SJCRH30 (cell line): ENCODE measurements at places on chromosomes 7 and 10. TPM values are rescaled to one million over a fixed set of nuclear protein-coding genes. Genes with fewer than 3 reads are reported as not detected.
A peak's percentile ranks its signal among the peaks of the same experiment; 100 is the strongest.

Gene VGF
- total RNA-seq: 0.10 and 0.18 TPM in 2 replicates

Gene TFR2
- not detected in 2 replicates for total RNA-seq

Gene STEAP1
- 0.55 TPM in 1 of 2 replicates, not detected in the other for total RNA-seq

Gene ATG9B
- 0.08 TPM in 1 of 2 replicates, not detected in the other for total RNA-seq

Gene MKX
- 2.2 and 2.5 TPM in 2 replicates for total RNA-seq

Gene ALOX5
- total RNA-seq: not detected in 2 replicates

DNA sequence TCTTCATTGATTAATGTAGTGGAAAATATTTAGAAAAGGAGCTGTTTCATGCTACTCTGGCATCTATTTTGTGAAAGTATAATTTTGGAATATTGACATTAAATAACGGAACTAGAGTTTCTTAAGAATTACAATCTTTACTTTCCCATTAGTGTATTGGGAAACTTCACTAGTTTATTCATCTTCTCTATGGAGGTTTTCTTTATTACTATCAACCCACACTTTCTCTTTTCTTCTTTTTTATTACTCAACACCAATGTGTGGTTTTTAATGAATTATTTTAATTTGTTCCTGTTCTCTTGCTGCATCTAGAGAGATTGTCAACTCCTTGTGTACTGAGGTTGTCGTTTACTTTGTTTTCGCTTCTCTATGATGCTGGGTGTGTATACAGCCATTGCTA lies 20.4 kb upstream of the ITGB8 start:
- H3K27ac ChIP-seq: no peak overlapping the region
- H3K36me3 ChIP-seq: no peaks in the 10 kb centered on the region
- H3K4me3 ChIP-seq: no peak overlapping the region
- no peaks in the 10 kb centered on the region for H3K27me3 ChIP-seq
- DNase-seq: no peak

DNA sequence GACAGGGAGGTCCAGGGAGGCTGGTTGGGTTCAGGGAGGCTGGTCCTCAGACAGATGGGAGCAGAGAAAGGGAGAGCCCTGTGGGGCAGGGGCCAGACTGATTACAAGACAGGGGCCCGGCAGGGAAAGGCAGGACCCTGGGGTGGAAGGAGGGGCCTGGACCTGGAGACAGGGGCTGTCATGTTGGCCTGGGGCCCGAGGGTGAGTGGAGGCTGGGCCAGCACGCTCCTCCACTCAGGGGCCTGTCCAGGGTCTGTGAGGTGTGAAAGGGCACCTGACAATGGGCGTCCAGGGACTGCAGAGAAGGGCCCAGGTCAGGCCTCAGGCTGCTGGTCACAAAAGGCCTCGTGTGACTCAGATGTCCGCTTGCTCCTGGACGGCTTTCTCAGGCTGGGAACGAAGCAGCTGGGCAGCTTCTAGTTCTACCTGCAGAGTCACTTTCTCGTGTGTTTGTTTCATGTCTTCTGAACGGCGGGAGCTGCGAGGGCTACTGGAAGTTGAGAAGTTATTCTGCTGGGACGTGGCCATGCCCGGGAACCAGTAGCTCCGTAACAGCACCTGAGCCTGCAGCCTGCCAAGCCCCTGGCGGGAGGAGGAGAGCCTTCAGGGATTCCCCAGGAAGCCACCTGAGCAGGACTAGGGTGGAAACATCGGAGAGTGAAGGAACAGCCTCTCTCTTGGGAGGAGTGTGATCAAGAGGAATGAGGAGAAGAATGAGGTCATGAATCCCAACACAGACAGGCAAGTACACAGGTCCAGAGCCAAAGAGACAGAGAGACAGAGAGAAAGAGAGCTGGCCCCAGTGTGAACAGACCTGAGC lies 65.8 kb downstream of the KLF6 start:
- H3K36me3 ChIP-seq: no peaks in the 10 kb centered on the region
- H3K4me3 ChIP-seq: no peak overlapping the region
- H3K4me1 ChIP-seq: no peaks in the 10 kb centered on the region
- H3K27ac ChIP-seq: no peak overlapping the region

DNA sequence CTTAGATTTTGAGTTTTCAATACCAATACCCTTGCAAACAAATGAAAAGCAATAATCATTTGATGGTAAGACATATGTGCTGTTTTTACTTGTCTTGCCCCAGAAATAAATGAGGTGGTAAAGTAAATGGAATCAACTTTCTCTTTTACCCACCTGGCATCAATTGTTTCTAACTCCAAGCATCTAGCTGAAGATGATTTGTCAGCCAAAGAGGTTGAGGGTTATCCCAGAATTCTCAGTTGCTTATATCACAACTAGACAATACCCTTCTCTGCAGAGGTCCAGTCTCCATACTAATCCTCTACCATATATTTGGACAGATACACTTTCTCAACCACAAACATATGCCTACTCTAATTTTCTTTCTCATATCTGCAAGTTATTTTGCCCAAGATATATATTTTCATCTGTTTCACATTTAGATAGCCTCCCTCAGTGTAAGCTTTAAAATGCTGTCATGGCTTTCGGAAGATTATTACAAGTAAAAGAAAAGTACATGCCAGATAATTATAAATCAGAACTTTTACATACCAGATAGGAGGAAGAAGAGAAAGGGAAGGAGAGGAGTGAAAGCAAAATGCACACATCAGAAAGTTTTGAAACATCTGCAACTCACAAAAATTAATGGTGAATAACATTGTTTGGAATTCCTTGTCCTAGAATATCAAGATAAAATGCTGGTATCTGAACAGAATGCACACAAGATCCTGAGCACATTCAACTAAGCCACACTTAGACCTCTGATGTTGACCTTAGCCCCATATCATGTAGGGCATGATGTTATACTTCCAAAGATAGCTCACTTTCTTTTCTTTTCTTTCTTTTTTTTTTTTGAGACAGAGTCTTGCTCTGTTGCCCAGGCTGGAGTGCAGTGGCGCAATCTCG lies 146.6 kb downstream of the REEP3 start:
- no peaks in the 10 kb centered on the region for H3K27me3 ChIP-seq
- no peaks in the 10 kb centered on the region for H3K36me3 ChIP-seq
- no peak overlapping the region for H3K4me3 ChIP-seq
- peaks cover 39% of the 10 kb centered on the region for H3K4me1 ChIP-seq
- DNase-seq: no peak

DNA sequence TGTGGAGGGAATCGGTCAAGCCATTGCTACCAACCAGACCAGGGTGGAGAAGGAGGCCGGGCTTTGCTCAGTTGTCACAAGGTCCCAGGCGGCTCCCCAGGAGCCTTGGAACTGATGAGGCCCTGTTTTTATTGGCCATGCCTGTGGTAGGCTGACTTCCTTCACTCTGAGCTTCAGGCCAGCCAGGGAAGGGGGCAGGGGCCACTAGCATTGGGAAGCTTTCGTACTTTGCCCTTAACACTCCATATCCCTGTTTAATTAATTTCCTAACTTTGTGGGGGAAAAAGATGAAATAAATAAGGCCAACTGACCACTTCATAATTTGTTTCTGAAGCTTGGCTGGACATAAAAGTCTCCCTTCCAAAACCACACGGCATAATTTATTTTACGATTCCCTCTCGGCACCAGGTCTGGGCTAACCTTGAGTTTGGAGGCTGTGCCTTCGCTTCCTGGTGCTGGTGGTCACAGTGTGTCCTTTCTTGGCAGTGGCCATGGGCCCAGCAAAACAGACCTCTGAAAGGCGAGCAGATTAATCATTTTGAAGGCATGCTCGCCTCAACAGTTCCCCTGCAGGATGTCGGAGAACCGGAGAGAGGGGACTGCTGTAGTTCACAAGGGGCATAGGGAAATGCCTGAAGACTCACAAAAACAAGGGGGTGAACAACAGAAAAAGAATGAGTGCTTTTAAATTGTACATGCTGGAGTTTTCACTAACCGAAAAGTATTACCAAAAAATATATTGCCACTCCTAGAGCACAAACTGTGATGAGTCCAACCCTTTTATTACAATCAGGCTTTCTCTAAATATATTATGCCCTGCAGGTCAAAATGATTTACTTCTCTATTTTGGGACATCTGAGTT lies 966.0 kb downstream of the LRMDA start:
- no peak overlapping the region for H3K27ac ChIP-seq
- no peak for DNase-seq
- no peaks in the 10 kb centered on the region for H3K4me1 ChIP-seq
- H3K27me3 ChIP-seq: no peaks in the 10 kb centered on the region
- H3K4me3 ChIP-seq: no peak overlapping the region

DNA sequence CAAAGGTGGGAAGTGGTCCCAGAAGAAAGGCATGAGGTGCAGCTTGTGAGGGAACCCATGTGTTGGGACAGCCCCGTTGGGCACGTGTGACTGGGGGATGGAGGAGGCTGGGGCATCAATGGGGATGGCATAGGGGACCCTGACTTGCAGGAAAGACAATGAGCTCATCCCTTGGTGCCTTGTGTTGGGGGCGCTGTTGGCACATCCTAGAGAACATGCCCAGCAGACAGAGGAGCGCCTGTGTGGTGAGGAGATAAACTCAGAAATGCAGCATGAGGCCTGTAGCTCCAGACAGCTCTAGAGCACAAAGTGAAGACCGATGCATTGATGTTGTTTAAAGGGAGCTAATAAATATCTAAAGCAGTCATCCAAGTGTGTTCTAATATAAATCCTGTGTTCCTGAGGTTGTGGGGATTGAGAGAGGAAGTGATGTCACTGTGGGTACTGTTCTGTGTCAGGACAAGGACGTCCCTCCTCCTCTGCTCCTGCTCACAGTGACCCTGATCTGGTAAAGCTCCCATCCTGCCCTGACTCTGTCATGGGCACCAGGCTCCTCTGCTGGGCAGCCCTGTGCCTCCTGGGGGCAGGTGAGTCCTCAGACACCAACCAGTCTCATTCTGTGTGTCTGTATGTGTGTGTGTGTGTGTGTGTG lies 126.1 kb upstream of the PRSS58 start:
- no peaks in the 10 kb centered on the region for H3K27me3 ChIP-seq
- peak overlapping the region; percentile 9; the same call in 1 of the 2 replicates for H3K27ac ChIP-seq
- H3K36me3 ChIP-seq: no peaks in the 10 kb centered on the region
- DNase-seq: peak; percentile 36
- peak overlapping the region; percentile 21 for H3K4me3 ChIP-seq

DNA sequence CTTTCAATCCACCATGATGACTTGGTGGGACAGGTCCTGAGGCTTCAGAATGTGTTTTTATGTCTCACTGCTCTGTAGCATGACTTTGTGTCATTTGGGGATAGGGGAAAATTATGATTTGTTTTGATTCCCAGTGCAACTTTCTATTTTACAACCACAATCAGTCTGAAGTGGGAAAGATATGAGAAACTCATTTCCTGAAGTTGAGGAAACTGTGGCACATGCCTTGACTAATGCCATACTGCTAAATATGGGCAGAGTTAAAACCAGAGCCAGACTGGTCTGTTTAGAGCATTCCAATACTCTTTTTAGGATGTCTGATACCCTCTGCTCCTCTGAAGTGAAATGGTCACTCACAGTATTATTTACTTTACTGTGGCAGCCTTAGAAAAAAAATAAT lies 307.7 kb downstream of the ADRA2A start:
- no peak overlapping the region for H3K27ac ChIP-seq
- no peaks in the 10 kb centered on the region for H3K27me3 ChIP-seq
- H3K4me3 ChIP-seq: no peak overlapping the region

DNA sequence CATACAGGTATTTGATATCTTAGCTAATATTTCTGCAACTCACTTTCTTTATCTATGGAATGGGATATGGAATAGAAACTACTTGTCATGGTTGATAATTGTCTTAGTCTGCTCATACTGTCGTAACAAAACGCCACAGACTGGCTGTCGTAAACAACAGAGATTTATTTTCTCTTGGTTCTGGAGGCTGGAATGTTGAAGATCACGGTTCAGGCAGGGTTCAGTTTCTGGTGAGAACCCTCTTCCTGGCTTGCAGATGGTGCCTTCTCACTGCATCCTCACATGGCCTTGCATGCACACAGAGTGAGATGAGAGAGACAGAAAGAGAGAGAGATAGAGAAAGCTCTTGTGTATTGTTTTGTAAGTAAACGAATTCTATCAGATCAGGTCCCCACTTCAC lies 332.7 kb upstream of the MAGI2 start:
- H3K27ac ChIP-seq: no peak overlapping the region
- H3K36me3 ChIP-seq: no peaks in the 10 kb centered on the region
- H3K4me3 ChIP-seq: no peak overlapping the region
- H3K27me3 ChIP-seq: no peaks in the 10 kb centered on the region
- DNase-seq: no peak

GRCh38 chr10:60910543-60910942 lies 33.4 kb downstream of the RHOBTB1 start:
- peaks cover 29% of the 10 kb centered on the region for H3K36me3 ChIP-seq
- H3K4me3 ChIP-seq: no peak overlapping the region
- no peak for DNase-seq
- no peak overlapping the region for H3K27ac ChIP-seq
- no peaks in the 10 kb centered on the region for H3K27me3 ChIP-seq
- peaks cover 5% of the 10 kb centered on the region; the same call in 1 of the 2 replicates for H3K4me1 ChIP-seq

DNA sequence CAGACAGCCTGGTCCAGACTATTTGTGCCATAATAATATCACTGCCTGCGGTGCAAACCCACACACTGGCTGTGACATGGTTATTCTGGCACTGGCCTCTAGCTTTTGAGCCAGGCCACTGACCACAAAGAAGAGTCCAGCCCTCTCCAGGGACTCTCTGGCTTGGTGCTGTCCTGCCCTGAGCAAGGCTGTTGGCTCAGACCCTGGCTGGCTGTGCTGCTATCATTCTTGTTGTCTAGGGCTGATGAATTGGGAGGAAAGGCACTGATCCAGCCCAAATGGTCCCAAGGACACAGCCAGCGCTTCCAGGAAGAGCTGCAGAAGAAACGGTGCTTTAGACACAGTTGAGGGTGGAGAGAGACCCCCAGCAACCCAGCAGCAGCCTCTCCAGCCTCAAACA lies 80.8 kb downstream of the TMEM130 start:
- no peak for DNase-seq
- H3K27ac ChIP-seq: no peak overlapping the region
- peaks cover 4% of the 10 kb centered on the region; the same call in 1 of the 2 replicates for H3K27me3 ChIP-seq
- H3K4me3 ChIP-seq: no peak overlapping the region
- H3K36me3 ChIP-seq: no peaks in the 10 kb centered on the region

DNA sequence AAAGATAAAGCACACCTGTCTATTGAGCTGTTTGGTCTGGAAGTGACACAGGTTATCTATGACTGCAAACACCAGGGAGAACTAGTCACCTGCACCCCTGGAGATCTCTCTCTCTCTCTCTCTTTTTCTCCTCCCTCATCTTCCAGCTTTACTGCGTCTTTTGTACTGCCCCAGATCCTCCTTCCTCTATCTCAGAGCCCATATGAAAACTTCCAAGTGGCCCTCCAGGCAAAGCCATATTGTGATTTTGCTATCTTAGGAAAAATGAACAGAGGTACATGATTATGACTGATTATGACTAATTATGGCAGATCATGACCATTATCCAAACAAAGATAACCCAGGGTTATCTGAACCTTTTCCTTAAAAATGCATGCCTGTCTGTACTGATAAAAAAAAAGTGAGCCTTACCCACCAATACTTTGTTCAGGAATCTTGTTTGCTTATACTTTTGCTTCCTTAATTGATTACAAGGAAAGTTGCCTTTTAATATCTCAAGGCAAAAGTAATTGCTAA lies 12.6 kb upstream of the EPHB6 start:
- H3K36me3 ChIP-seq: no peaks in the 10 kb centered on the region
- 0 out of 2 replicates have a peak, but pooled peaks cover 4% of the 10 kb centered on the region for H3K27me3 ChIP-seq
- no peak for DNase-seq
- no peak overlapping the region for H3K4me3 ChIP-seq
- no peak overlapping the region for H3K27ac ChIP-seq
- H3K4me1 ChIP-seq: no peaks in the 10 kb centered on the region
